NCI-H1694 (cell line): ENCODE measurements at places on chromosomes 1 and 21.

DNA sequence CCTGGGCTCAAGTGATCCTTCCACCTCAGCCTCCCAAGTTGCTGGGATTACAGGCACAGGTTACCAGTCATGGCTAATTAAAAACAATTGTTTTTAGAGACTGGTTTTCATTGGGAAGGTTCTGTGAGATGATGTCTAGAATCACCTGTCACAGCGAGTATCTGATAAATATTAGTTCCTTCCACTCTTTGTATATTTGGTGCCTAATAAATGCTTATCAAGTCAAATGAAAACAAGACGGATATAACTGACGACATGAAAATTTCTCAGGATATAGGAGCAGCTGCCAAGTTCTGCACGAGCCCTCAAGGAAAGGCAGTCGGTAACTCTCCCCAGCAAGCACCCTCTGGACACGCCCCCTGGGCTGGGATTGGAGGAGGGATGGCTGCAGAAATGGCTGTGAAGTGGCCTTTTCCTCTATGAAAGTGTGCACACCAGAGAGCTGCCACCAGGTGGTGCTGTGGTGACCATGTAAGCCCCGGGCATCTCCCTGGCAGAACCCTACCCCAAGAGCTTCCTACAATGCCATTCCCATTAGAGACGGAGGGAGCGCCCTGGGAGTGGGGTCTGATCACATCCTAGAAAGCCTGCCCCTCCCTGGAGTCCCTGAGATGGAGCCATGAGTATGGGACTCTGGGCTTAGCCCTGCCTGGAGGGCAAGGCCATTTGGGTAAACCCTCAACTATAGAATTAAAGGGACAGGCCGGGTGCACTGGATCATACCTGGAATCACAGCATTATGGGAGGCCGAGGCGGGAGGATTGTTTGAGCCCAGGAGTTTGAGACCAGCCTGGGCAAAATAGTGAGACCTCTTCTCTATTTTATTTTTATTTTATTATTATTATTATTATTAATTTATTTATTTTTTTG, 50.9 kb downstream of the HTR6 start:
- peak; percentile 93 for DNase-seq

DNA sequence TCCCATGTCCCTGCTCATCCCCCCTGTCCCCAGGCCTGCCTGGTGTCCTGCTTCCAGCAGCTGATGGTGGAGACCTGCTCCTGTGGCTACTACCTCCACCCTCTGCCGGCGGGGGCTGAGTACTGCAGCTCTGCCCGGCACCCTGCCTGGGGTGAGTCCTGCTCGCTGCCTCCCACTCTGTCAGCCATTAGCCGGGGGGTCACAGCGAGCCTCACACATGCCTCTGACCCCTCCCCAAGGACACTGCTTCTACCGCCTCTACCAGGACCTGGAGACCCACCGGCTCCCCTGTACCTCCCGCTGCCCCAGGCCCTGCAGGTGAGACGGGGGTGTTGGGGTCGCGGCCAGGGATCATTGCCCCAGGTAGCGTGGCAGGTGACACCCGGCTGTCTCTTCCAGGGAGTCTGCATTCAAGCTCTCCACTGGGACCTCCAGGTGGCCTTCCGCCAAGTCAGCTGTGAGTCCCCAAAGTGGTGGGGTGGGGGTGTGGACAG, 10.0 kb downstream of the SCNN1D start:
- peak; percentile 53 for DNase-seq

GRCh38 chr1:110272045-110272444, 61.9 kb downstream of the KCNC4 start:
- no peak for DNase-seq

DNA sequence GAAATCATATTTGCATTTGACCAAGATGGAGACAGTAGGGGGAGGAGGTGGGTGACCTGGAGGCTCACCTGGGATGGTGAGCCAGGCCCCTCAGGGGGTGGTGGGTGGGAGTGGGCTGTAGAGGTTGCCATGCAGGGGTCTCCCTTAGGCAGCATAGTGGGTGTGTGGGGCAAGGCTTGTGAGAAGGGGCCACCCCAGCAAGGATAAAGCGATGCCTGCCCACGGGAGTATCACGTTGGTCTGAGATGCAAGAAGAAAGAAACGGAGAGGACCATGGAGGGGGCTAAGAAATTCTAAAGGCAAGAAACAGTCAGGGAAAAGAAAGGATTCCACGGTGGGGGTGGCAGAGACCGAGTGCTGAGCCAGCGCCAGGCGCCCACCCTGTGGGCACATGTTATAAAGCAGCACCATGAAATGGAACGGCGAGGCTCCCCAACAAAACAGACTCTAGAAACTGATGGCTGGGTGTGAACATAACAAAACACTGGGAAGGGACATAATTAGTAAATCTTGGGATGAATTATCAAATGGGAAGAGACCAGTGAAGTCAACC, 11.7 kb upstream of the C2CD2 start:
- no peak for DNase-seq

DNA sequence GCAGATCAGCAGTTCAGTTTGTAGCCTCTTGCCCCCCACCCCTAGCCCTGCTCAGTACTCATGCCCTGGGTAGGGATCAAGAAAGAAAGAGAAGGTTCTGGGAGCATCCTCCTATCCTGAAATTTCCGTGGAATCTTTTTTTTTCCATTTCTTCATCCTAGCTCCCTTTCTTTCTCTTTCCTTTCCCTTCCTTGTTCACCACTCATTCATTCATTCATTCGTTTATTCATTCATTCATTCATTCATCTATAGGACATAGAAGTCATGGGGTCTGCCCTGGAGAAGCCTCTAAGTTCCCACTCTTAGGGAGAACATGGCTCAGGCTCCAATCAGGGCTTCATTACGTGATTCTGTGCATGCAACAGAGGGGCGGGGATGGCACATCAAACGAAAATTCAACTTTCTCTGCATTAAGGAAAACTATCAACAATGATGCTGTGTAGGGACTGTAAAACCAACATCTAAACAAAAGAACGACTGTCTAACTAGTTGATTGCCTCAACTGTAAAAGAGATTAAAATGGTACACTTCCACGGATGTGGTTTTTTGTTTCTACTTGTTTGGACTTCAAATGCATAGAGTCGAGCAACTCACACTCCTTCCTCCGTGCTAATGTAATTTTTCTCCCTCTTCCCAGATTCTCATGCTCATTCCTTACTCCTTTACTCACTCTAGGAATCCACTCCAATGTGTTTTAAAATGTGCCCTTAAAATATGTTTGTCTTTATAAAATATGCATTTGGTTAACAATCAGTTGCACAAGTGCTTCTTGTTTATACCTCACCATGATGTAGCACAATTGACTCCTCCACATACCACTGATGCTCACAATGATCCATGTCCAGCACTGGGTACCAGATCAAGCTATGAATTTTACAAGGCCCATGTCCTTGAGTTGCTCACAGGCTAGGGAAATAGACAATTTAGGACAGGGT, 101.2 kb upstream of the SLC2A1 start:
- no peak for DNase-seq

- no peak for DNase-seq
These were observed 2.2 kb upstream of the USP1 start for GRCh38 chr1:62434618-62435001.

GRCh38 chr1:160522622-160523345, at the start of gene SLAMF6:
Gene SLAMF6 (minus strand): TSS chr1:160523255. CDS start chr1:160523192, 63 bp downstream.
- no peak for DNase-seq

GRCh38 chr21:42474043-42474831, 21.8 kb downstream of the RSPH1 start:
- DNase-seq, result no peak

GRCh38 chr1:155962599-155963211, 15.6 kb downstream of the ARHGEF2 start:
- no peak for DNase-seq

DNA sequence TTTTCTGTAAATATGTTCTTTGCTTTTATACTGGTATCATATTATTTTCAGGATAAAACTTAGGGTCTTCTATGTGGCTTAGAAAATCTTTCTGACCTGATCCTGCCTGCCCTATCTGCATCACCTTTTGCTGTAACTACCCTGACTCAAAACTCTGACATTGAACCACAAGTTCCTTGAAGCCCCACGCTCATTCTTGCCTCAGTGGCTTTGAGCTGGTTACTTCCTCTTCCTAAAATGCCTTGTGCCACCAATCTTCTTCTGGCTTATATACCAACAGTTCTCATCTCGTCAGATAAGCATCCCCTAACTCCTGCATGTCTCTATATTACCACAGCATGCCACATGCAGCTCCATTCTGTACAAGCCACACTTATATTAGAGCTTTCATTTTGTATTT, 84.5 kb upstream of the LRRC7 start:
- no peak for DNase-seq

GRCh38 chr21:18493422-18493821, 89.8 kb upstream of the TMPRSS15 start:
- DNase-seq, result no peak

DNA sequence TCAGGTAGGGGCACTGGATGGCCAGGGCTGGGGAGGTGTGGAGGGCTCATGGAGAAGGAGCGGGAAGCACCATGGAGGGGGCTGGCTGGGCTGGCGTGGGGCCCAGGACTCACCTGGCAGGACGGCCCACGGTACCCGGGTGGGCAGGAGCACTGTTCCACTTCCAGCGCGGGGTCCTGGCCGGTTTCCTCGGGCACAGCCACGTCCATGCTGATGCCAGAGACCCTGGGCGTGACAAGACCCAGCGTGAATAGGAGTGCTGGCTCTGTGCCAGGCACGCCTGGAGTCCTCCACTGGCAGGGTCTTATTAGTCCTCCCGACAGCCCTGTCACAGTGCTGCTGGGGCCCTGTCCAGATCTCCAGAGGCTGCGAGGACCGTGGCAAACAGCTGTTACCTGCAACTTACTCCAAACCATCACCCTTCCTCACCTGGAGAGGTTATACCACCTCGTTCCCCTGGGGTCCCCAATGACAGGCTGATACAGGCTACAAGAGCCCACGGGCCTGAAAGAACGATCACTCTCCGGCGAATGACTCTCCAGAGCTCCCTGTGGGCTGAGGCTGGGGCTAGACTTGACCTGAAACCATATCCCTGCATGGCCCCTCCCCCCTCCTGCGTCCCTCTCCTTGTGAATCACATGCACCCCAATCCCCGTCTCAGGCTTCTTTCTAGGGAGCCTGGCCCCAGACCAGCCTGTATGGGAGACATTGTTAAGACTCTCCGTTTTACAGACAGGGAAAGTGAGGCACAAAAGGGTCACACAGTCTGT, 62.1 kb downstream of the HSPG2 start:
- no peak for DNase-seq

- no peak for DNase-seq
These were observed 812.6 kb upstream of the ADGRL4 start for GRCh38 chr1:79819140-79819539.

GRCh38 chr1:83970114-83970513, 28.8 kb downstream of the TTLL7 start:
- no peak for DNase-seq

DNA sequence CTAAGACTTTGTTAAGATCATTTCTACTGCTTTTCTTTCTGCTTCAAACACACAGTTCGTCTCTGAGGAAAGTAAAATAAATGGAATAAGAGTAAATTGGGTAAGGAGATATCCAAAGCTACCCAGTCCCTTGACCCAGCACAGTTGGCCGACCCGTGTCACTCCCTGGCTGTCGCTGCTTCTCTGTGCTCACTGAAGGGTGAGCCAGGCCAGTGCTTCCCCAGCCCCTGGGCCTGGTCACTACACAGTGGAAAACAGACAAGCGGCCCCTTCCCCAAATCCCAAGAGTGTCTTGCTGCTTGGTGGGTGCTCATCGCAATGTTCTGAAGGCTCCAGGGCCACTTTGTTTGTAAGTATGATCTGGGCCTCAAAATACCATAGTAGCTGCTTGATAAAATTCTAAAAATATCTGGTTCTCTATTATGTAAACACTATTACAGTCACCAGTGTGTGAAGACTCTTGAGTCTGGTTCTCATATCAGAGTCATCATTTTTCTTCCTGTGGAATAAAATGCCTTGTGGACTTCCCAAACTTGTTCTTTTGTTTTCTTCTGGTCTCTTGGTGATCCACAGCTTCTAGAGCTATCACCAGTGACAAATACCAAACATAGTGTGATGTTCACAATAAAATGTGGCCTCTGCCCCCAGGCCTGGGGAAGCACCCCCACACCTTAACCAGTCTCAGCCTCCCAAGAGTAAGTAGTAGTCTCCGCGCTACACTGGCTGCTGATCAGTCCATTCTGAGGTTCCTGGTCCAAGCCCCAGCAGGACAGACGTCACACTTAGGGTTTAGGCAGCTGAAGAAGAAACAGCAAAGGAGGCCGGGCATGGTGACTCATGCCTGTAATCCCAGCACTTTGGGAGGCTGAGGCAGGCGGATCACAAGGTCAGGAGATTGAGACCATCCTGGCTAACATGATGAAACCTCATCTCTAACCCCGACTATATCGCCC, 106.2 kb downstream of the DHRS3 start:
- DNase-seq, result no peak

- peak; percentile 85 for DNase-seq
These were observed 9.7 kb downstream of the ARHGEF2 start for GRCh38 chr1:155968670-155969069.

DNA sequence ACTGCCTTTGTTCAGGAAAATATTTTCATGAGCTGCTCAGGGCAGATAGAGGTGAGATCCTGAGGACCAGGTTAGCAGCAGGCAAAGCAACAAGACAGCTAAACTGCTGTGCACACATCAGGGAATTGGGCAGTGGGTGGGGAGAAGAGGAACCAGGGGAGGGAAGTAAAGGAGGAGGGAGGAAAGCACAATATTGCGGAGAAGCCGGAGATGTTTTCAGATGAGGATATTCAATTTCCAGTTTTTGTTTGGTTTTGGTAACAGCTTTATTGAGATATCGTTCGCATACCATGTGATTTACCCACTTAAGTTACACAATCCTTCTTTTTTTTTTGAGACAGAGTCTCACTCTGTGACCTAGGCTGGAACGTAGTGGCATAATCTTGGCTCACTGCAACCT, 34.5 kb downstream of the EPHA10 start:
- DNase-seq, result no peak

DNA sequence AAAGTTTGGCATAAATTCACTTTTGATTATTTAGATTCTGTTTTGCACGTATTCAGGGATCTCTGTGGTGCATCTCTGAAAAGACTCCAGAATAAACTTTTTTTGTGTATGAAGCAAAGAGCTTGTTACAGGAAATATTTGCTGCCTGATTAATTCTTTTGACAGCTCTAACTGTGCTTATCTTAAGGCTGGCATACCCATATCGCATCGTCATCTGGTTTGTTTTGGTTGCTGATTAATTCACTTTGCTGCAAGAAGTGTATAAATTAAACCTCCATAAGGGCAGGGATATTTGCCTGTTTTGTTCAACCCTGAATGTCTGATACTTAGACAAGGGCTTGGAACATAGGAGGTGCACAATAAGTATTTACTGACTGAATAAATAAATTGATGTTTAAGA, 17.5 kb upstream of the DUSP10 start:
- no peak for DNase-seq

- no peak for DNase-seq
These were observed 7.2 kb downstream of the ARF1 start for GRCh38 chr1:228089519-228090380.

- DNase-seq, result peak; percentile 68
These were observed 210.3 kb downstream of the SLC35F3 start for GRCh38 chr1:234114648-234115307.

- DNase-seq, result no peak
These were observed 739.6 kb upstream of the CXADR start for GRCh38 chr21:16773206-16773605.
